Cardiac fibroblast (primary cell): ENCODE measurements at places on chromosomes 2 and 18.

GRCh38 chr18:27785815-27786471, 391.0 kb downstream of the CDH2 start:
- no peak for DNase-seq

DNA sequence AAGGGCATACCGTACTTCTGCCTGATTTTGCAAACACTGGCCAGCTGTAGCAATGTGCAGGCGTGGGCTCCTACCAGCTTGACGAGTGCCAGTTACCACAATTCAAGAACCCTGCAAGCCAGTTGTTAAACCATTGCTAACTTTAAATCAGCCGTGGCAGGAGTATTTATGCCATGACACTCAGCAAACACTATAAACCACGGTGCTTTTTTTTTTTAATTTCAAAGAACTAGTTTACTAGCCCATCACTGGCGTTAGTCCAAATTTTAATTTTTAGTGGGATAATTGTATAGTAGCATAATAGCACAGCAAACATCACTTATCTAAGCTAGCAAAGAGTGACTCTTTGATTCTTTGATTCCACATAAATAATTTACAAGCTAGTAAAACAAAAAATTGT, 111.1 kb downstream of the COL4A4 start:
- DNase-seq, result no peak

DNA sequence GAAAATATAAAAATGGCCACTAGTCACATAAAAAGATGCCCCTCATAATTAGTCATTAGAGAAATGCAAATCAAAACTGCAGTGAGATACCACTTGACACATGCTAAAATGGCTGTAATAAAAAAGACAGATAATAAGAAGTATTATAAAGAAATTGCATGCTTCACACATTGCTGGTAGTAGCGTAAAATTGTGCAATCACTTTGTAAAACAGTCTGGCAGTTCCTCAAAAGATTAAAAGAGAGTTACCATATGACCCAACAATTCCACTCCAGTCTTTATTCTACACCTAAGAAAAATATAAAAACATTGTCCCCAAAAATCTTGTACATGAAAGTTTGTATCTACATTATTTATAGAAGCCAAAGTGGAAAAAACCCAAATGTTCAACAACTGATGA, 170.6 kb upstream of the FIGN start:
- peak; percentile 2 for DNase-seq

DNA sequence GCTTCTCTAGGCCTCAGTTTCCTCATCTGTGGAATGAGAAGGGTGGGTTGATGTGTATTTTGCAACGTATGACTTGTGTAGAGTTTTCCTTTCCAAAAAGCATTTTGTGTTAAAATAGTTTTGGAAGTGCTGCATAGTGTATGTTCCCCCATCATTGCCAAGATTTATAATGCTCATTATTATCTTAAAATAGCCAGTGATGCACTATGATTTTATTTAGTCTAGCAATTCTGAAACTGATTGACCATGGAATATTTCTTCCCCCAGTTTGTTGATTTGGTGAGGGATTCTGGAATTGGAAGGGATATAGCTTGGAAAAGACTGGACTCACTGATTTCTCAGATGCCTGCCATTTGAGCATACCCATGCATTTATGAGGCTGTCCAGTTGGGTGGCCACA, 130.6 kb downstream of the CCDC85A start:
- no peak for DNase-seq

GRCh38 chr18:8769509-8770095, 64.2 kb downstream of the MTCL1 start:
- DNase-seq, result no peak

DNA sequence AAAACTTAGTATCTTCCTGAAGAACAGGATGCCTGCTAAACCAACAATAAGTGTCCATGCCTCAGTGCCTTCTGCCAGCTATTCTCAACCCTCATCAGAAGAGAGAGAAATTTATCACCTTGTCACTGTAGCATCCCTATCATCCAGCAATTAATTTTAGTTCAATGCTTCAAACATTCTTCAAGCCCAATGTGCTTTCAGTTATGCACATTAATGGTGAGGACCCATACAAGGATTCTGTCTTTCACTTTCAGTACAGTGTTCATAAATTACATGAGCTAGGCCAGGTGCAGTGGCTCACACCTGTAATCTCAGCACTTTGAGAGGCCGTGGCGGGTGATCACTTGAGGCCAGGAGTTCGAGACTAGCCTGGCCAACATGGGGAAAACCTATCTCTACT, 47.0 kb upstream of the MSH6 start:
- DNase-seq, result no peak

GRCh38 chr2:109468893-109469292, 144.9 kb downstream of the SEPTIN10 start:
- no peak for DNase-seq

DNA sequence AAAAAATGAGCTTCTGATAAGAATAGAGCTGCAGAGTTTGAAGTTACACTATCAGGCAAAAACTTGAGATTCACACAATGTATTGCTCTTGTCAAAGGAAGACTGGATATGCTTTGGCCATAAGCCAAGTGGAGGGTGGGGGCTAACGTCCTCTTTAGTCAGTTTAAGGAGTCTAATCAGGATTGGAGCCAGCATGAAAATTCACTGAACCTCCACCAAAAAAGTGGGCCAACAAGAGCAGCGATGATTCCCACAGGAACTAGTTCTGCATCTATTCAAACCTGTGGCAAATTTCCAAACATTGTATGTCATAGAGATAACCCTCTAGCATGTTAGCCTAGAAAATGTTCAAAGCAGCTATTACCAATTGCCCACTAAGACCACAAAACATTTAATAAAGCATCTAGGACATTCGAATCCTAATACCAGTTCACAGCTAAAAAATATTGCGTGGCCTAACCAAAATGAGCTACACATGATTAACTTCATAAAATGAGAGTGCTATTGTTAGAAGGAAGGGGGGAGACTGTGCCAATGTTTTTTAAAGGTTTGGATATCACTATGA, 43.5 kb upstream of the TMEM247 start:
- peak; percentile 63 for DNase-seq
